ENCODE measurements at places on chromosomes 6 and 20. TPM values are rescaled to one million over a fixed set of nuclear protein-coding genes. Genes with fewer than 3 reads are reported as not detected.

Gene RIMS1
- total RNA-seq, result not detected

DNA sequence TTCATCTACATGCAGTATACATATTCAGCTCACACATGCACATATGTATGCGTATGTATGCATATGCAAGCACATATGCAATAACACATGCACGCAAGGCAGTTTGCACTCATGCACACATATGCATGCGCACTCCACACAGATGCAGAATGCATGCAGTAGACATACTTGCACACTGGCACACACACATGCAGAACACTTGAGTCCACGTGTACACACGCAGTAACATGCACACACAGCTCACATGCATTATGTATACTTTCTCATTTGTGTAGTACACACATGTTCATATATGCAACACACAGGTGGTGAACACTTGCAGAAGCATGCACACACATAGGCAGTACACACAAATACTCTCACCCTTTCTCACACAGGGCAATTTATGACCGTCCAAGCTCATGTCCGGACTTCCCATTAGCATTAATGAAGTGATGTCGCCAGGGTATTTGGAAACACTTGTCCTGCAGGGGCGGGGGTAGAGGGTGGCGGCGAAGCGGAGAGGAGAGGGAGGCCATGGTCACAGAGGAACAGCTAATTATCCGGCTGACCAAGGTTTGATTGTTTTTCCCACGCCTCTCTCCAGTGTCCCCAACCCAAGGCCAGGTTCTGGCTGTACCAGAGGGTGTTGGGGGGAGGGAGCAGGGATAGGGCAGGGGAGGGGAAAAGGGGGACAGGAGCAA lies 91.3 kb downstream of the VEGFA start:
- no peak for DNase-seq
- no peaks in the 10 kb centered on the region for H3K4me1 ChIP-seq
- H3K27me3 ChIP-seq, result peaks cover 5% of the 10 kb centered on the region
- H3K27ac ChIP-seq, result no peak overlapping the region

Gene CST11
- not detected for total RNA-seq

GRCh38 chr20:43942667-43943285 lies 28.1 kb downstream of the TOX2 start:
- H3K36me3 ChIP-seq, result peaks cover 2% of the 10 kb centered on the region
- peaks cover 21% of the 10 kb centered on the region for H3K27me3 ChIP-seq
- H3K4me3 ChIP-seq, result peak overlapping the region; percentile 55
- peaks cover 70% of the 10 kb centered on the region for H3K4me1 ChIP-seq

Gene MUC21
- total RNA-seq, result not detected

Gene CALHM5
- total RNA-seq, result not detected

Gene TFAP2C
- total RNA-seq, result not detected

GRCh38 chr20:38229376-38230252 lies 30.9 kb downstream of the KIAA1755 start:
- H3K27me3 ChIP-seq, result peaks cover 2% of the 10 kb centered on the region
- no peak overlapping the region for H3K27ac ChIP-seq
- H3K4me1 ChIP-seq, result peaks cover 1% of the 10 kb centered on the region
- H3K36me3 ChIP-seq, result no peaks in the 10 kb centered on the region
- H3K4me3 ChIP-seq, result no peak overlapping the region
- peak; percentile 62 for DNase-seq

Gene KCNK17
- not detected for total RNA-seq

GRCh38 chr20:58737198-58737597 lies 44.6 kb downstream of the NPEPL1 start:
- no peaks in the 10 kb centered on the region for H3K36me3 ChIP-seq
- H3K4me1 ChIP-seq, result no peaks in the 10 kb centered on the region
- H3K27me3 ChIP-seq, result peaks cover 56% of the 10 kb centered on the region
- no peak overlapping the region for H3K4me3 ChIP-seq
- DNase-seq, result no peak

Gene DACT2
- 1.8 TPM for total RNA-seq

DNA sequence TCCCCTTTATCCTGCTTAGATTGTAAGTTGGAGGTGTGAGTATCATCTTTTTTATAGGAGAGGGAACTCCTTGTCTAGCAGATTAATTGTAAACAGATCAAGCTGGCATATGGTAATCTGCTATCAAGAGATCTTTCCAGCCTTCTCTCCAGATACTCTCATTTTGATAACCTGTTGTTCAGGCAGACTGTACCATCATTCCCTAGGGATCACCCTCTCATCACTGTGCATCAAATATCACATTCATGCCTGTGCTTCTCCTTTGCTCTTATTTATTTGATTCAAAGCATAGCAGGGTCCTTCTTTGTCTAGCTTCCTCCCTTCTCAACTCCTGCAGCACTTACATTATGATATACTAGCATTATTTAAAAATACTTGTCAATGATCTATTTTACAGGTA lies 73.8 kb downstream of the LRRC1 start:
- peaks cover 2% of the 10 kb centered on the region for H3K27me3 ChIP-seq
- H3K27ac ChIP-seq, result no peak overlapping the region
- no peak overlapping the region for H3K4me3 ChIP-seq

Gene ZSCAN12
- total RNA-seq, result 5.9 TPM

Gene ABHD16B
- total RNA-seq, result not detected

Gene ARMH2
- 0.30 TPM for total RNA-seq

DNA sequence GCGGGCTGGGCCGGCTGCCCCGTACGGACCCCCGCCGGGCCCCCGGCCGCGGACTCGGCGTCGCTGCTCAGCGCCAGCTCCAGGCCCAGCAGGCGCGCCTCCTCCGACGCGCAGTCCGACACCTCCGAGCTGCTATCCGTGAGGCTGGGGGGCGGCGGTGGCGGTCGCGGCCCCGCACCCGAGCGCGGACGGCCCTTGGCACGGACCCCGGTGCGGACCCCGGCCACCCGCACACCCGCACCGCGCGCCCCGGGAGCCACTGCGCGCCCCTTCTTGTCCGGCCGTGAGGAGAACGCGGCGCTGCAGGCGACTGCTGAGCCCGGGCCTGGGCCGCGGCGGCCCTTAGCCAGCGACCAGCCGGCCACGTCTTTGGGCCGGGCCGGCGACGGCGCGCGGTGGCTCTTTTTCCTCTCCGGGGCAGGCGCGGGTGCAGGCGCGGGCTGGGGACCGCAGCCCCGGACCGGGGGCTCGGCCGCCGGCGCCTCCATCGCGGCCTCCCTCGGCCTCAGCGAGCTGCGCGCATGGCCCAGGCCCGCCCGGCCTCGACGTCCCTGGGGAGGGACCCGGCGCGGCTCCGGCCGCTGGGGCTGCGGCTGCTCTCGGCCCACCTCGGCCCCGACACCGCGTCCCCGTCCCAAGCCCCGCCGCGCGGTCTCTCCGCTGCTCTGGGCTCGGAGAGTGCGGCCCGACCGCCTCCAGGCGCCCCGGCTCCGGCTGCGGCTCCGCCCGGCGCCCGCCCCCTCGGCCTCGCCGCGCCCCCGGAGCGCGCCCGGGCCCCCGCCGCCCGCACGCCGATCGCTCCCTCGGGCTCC lies 12.9 kb upstream of the TLDC2 start:
- DNase-seq, result no peak
- H3K4me1 ChIP-seq, result peaks cover 11% of the 10 kb centered on the region
- H3K27me3 ChIP-seq, result peaks cover 31% of the 10 kb centered on the region

Gene EDN1
- total RNA-seq, result not detected

Gene DEFB116
- total RNA-seq, result not detected

- H3K27ac ChIP-seq, result no peak overlapping the region
- no peaks in the 10 kb centered on the region for H3K27me3 ChIP-seq
- no peaks in the 10 kb centered on the region for H3K4me1 ChIP-seq
- H3K4me3 ChIP-seq, result no peak overlapping the region
- DNase-seq, result no peak
Observed at GRCh38 chr20:61100489-61100888, 151.6 kb upstream of the CDH4 start.

- peaks cover 18% of the 10 kb centered on the region for H3K36me3 ChIP-seq
- peak overlapping the region; percentile 87 for H3K4me3 ChIP-seq
- peaks cover 51% of the 10 kb centered on the region for H3K4me1 ChIP-seq
- H3K27me3 ChIP-seq, result no peaks in the 10 kb centered on the region
- peak; percentile 75 for DNase-seq
Observed at GRCh38 chr20:845941-846893, 12.7 kb downstream of the FAM110A start.

Gene TBP
- 28.4 TPM for total RNA-seq

Gene GPX5
- total RNA-seq, result not detected

DNA sequence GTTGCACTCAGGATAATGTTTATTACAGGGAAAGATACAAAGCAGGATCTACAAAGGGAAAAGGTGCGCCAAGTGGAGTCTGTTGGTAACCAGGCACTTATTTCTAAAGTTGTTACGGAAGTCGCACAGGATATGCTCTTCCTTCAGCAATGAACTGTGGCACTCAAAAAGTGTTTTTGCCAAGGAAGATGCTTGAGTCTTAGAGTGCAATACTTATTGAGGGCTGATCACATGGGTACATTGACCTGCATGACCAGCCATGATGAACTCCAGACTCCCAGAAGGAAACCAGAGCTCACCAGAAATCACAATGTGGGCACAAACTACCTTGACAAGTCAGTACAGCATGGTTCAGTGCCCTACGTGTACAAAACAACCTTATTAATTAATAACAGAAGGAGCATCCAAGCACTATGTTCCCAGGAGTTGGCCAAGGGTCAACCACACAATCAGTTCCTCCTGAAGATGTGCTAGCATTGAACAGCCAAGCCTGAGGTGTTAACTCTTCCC lies 270.7 kb upstream of the TFAP2D start:
- no peak overlapping the region for H3K27ac ChIP-seq
- no peak overlapping the region for H3K4me3 ChIP-seq
- H3K36me3 ChIP-seq, result no peaks in the 10 kb centered on the region
- DNase-seq, result no peak
- no peaks in the 10 kb centered on the region for H3K4me1 ChIP-seq
- H3K27me3 ChIP-seq, result no peaks in the 10 kb centered on the region

Gene KIAA1755
- not detected for total RNA-seq

DNA sequence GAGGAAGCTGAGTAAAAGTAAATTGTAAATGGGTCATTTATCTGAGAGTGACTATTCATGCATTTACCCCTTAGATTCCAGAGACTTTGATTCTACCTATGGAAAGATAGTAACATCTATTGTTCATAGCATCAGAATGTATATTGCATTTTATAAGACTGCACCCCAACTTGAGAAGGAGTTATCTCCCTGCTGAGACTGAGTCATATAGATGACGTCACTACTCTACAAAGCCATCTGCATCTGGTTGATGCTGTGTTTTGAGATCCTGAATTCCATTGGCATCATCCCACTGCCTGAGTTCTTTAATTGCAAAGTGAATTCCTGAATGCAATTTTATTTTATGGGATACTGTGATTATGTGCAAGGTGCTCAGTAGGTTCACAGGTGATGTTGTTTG lies 444.0 kb upstream of the SLC35B3 start:
- H3K27ac ChIP-seq, result no peak overlapping the region
- H3K4me1 ChIP-seq, result no peaks in the 10 kb centered on the region
- H3K36me3 ChIP-seq, result no peaks in the 10 kb centered on the region
- no peak for DNase-seq
- no peak overlapping the region for H3K4me3 ChIP-seq

DNA sequence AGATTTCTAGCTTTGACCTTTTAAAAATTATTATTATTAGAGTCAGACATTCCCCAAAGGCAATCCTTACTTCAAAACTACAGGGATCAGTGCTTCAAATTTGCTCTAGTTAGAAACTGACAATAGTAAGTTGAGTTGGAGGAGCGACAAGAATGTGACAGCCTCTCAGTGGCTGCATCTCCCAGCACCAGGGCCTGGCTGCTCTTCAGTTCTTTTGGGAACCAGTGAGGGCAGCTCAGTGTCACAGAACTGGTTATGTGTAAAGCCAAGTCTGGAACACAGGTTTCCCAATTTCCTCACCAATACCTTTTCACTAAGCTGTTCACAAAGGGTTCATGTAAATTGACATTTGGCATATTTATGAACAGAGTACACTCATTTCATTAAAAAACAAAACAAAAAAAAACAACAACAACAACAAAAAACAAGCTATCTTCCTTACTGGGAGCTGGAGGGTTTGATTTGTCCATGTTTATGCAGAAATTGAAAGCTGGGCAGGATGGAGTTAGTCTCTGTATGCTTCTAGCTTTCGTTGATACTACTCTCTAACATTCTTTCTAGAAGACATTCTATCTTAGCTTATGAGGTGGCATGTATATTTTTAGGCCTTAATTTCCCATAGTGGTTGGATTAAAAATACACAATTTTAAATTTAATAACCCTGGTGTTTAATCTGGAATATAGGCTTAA lies 95.0 kb downstream of the SAMD5 start:
- H3K27me3 ChIP-seq, result no peaks in the 10 kb centered on the region
- H3K36me3 ChIP-seq, result no peaks in the 10 kb centered on the region
- no peaks in the 10 kb centered on the region for H3K4me1 ChIP-seq
- H3K27ac ChIP-seq, result no peak overlapping the region

Gene XKR7
- not detected for total RNA-seq

GRCh38 chr20:62063315-62063980 lies 2.2 kb downstream of the TAF4 start:
- H3K27ac ChIP-seq, result peak overlapping the region; percentile 82
- peaks cover 7% of the 10 kb centered on the region for H3K36me3 ChIP-seq
- peak; percentile 65 for DNase-seq

DNA sequence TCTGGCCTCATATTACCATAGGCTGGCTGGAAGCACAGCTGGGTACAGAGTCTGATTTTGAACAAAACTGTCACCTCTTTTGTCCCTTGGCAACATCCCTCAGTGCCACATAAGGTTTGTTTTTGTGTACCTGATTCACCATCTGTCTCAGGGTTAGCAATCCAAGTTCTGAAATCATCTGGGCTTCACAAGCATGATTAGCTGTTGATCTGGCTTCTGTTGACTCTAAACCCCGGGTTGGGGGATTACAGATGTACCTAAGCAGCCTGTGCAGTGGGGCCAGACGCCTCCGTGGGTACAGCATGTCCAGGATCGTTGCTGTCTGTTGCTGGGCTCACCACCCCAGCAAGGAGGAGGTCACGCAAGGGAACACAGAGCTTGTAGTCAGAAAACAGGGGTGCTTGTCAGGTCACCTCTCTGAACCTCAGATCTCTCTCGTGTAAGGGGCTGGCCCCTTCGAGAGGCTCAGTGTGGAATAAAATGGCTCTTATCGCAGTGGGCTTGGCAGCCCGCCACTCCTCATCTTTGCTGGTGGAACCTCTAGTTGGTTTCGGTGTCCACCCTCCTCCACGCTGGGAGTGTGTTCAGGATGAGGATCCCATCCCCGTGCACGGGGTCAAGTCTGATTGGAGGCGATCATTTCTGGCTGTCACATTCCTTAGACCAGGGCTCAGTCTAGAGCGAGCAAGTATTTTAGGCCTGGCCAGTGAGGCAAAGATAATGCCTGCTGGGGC lies 39.2 kb upstream of the ZNF831 start:
- peaks cover 4% of the 10 kb centered on the region for H3K36me3 ChIP-seq
- H3K27me3 ChIP-seq, result no peaks in the 10 kb centered on the region
- peaks cover 43% of the 10 kb centered on the region for H3K4me1 ChIP-seq
- DNase-seq, result no peak
- H3K4me3 ChIP-seq, result no peak overlapping the region
- H3K27ac ChIP-seq, result no peak overlapping the region

- no peaks in the 10 kb centered on the region for H3K27me3 ChIP-seq
- no peaks in the 10 kb centered on the region for H3K36me3 ChIP-seq
- H3K4me1 ChIP-seq, result no peaks in the 10 kb centered on the region
- H3K4me3 ChIP-seq, result no peak overlapping the region
Observed at GRCh38 chr6:98382246-98382645, 452.1 kb upstream of the POU3F2 start.

- no peak overlapping the region for H3K27ac ChIP-seq
- no peak overlapping the region for H3K4me3 ChIP-seq
- no peak for DNase-seq
- H3K4me1 ChIP-seq, result no peaks in the 10 kb centered on the region
- no peaks in the 10 kb centered on the region for H3K36me3 ChIP-seq
- no peaks in the 10 kb centered on the region for H3K27me3 ChIP-seq
Observed at GRCh38 chr6:103236923-103237322, 1622.8 kb downstream of the HACE1 start.

Gene GRM4
- total RNA-seq, result not detected
